ENCODE measurements at places on chromosomes 4 and X.

DNA sequence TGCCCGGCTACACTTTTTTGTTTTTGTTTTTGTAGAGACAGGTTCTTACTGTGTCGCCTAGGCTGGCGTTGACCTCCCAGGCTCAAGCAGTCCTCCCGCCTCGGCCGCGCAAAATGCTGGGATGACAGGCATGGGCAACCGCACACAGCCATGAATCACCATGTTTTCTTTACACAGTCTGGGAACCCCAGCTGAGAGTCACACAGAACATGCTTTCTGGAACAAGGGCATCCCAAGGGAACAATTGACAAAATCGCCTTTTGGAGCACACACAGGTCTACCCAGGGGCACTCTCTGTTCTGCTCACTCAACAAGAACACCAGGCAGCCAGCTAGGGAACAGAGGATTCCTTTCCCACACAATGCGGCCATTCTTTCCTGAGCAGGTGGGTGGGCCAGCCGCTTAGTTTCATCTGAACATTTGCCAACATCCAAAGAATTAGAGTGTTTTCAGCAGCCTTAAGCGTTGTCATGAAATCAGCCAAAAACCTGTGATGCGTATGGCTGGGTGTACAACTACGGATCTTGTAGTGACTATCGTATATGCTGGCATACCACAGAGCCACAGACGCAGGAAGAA, 15.7 kb downstream of the PRKX start:
- DNase-seq, result no peak

- peak; percentile 13 for DNase-seq
These were observed 37.7 kb upstream of the RAB33B start for GRCh38 chr4:139416073-139416673.

GRCh38 chr4:145773581-145774234, 93.8 kb downstream of the C4orf51 start:
- no peak for DNase-seq

DNA sequence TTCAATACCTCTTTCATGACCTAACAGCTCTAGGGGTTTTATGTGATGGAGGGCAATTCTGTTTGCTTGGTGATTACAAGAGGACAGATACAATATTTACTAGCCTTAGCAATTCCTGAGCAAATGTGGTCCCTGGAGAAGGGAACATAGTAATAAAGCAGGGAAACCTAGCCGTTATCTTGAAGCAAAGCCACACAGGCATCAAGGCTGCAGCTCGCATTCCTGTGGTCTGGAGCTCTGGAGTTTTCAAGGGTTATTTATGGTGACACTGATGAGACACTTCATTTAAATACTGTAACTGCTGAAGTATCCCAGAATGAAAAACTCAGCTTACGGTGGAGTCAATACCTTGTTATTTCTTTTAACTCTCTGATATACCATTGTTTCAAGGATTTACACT, 66.8 kb downstream of the AFF2 start:
- DNase-seq, result no peak

- no peak for DNase-seq
These were observed 21.2 kb upstream of the TENM3 start for GRCh38 chr4:182221987-182222386.

DNA sequence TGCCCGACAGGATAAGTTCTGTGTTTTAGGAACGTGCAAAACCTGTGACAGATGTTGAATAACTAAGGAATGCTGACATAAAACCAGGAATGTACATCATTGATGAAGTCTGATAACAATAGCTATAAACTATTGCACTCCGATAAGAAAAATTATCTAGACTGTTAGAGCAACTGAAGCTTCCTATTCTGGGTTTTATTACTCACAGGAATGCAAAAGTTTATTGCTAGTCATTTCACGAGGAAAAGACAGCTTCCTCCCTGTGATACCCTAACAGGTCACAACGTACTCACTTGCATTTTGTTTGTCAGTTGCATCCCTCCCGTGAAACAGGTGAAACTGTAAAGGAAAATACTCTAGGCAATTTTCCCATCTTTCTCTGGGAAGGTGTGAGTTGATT, 65.9 kb downstream of the CLDN22 start:
- DNase-seq, result no peak

DNA sequence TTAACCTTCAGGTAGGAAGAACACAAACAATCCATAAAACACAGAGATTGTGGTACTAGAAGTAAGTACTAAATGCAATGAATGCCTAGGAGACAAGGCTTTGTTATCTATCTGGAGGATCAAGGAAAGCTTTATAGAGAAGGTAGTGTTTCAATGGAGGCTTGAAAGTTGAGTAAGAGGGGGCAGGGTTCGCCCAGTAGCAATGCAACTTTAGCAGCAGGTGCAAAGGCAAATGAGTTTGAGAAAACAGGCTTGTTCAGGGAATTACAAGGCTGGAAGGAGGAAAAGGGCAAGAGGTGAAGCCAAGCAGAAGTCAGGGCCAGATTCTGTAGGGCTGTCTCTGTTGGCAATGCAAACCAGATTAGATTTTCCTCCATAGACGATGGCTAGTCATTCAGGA, 35.5 kb upstream of the AMELX start:
- DNase-seq, result no peak

GRCh38 chrX:103540145-103540544, 20.9 kb upstream of the RAB40A start:
- DNase-seq, result no peak

- DNase-seq, result no peak
These were observed 188.2 kb downstream of the SPCS3 start for GRCh38 chr4:176507845-176508533.

DNA sequence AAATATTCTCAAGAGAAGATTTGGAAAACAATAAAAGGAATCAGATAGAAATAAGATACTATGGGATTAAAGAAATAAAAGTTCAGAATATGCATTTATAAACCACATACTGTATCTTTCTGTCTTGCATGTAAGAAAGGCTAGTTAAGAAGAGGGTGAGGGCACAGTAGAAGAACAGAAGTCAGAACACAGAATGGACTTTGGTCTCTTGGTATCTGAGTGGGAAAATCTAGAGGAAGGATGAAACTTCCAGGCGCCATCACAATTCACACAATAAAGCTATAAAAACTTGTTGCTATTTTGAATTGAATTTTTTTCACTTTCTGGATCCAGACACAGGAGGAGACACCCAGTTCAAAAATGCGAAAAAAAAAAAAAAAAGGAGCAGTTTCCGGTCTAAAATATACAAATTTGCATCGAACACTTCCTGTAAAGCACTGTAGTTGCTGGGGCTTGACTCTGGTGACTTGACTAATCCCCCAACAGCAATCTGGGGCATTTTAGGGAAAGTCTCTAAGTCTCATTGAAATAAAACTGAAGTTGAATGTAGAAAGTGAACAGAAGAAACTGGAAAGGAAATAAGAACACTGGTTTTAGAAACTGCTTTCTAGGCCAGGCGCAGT, 8.1 kb upstream of the NAAA start:
- no peak for DNase-seq

- DNase-seq, result no peak
These were observed 52.4 kb downstream of the GAK start for GRCh38 chr4:879729-880077.

DNA sequence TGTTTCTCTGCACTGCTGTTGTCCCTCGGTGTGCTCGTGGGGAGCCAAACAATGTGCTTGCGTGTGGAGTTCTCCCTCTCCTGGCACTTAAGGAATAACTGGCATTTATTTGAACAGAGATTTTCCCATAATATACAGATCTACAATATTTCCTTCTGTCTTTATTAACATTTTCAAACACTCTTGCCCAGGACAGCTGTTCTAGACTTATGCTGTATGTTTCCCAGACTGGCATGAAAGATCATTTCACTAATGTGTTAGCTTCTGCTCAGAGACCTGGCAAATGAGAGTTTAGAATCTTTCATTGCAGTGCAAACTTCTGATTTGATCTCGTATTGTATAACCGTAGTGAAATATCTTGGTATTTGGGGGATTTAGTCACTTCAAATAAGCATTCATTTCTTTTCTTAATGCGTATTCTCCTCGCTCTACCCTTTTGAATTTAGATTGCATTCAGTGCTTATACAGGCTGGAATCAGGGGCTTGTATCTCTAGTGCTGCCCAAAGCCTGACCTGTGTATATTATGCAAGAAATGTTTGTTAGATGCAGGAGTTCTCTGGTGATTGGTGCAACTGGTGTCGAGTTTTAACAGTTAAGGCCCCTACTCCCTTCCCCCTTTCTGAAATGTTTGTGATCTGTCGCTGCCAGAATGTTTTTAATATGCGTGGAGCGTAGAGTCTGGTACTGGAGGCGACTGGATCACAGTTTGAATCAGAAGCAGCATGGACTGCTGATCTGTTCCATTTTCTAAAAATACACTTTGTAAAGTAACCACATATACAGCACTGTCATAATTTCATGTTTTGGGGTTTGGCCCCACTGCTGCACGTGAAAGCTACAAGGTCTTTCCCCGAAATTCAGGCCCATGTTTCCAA, 326.3 kb downstream of the ARHGAP10 start:
- no peak for DNase-seq

- DNase-seq, result no peak
These were observed 486.1 kb upstream of the POU3F4 start for GRCh38 chrX:83022020-83022419.

- no peak for DNase-seq
These were observed 285.6 kb upstream of the CPEB2 start for GRCh38 chr4:14716691-14717090.

GRCh38 chr4:82747686-82748575, 50.7 kb downstream of the SCD5 start:
- DNase-seq, result no peak

DNA sequence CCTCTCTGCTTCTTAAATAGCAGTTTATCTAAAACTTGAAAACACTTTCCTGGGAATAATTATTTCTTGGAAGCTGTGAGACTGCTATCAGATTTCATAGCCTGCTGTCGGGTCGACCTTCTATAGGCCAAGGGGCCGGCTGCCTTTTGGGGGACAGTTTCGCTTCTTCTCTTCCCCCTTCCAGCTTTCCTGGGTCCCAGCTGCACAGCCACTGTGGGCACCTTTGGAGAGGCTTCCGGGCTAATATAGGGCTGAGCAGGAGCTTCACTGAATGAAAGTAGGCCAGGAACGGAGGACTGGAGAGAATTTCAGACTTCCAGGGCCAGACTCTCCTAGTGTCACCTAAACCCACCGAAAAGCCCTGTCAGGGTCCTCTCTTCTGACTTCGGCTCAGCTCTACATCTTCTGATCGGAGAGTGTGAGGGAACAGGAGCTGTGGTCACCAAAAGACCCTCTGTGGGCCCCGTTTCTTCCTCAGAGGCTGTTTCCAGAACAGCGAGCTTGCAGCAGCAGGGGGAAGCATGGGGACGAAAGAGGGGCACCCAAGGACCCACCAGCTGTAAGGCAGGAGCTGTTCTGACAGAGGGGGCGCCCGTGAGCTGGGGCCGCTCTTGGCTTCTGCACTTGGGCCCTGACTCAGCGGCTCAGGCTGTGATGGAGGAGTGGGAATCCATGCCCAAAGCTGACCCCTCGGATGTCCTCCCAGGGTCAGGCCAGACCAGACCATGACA, 620.6 kb downstream of the BCOR start:
- DNase-seq, result peak; percentile 9

DNA sequence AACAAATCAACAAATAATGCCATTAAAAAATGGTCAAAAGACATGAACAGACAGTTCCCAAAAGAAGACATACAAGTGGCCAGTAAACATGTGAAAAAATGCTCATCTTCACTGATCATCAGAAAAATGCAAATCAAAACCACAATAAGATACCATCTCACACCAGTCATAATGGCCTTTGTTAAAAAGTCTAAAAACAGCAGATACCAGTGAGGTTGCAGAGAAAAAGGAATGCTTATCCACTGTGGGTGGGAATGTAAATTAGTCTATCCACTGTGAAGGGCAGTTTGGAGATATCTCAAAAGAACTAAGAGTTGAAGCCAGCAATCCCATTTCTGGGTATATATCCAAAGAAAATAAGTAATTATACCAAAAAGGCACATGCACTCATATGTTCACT, 668.1 kb upstream of the CPEB2 start:
- no peak for DNase-seq

- DNase-seq, result no peak
These were observed 7.4 kb upstream of the PDE6B start for GRCh38 chr4:617644-618641.

- DNase-seq, result no peak
These were observed at the start of the genes ABCD1 and BCAP31 for GRCh38 chrX:153724252-153725038. Gene ABCD1, plus strand, starts transcription at chrX:153724856. Its CDS starts 411 bp downstream, at chrX:153725267. Gene BCAP31, minus strand, starts transcription at chrX:153724387. Its CDS starts 1,143 bp downstream, at chrX:153723244.

DNA sequence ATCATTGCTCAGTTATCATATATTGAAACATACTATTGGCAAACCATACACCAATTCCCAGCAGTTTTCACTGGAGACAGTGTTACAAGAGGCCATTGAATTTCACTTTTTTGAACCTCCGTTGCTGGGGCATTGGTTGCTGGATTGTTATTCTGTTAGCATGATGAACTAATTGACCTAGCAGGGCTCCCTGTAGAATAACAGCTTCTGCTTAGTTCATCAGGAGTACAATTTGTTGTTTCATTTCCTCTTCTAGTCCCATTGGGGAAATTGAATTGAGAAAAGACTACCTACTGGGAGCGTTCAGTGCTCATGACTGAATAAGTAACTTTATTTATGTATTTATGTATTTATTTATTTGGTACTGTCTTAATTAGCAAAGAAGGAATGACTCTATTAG, 151.6 kb downstream of the SLIT2 start:
- DNase-seq, result no peak

Measured in iPS DF 6.9 (cell line).